ENCODE measurements at places on chromosomes 1 and 21. TPM values are rescaled to one million over a fixed set of nuclear protein-coding genes. Genes with fewer than 3 reads are reported as not detected.

GRCh38 chr1:174428739-174429138, 19.0 kb upstream of the GPR52 start:
- no peak for DNase-seq

CLIC6 gene
- total RNA-seq, result not detected

GRCh38 chr1:170247751-170248521, 102.2 kb downstream of the NTMT2 start:
- no peak for DNase-seq

DNA sequence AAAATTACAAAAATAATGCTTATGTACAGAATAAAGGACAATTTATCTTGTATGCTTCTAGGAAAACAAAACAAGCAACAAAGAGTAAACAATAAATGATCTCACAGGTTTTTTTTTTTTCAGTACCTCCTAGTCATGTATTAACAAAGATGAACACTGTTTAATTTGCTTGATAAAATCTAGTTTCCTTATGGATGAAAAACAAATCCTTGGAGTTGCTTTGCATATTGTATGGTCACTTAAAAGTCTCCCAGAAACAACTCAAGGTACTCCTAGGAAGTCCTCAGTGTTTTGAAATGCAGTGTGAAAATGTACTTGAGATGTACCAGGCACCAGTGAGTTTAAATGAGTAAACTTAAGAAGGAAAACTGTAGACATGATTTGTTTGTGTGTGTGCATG, 686.0 kb upstream of the BRINP3 start:
- DNase-seq, result no peak

DNA sequence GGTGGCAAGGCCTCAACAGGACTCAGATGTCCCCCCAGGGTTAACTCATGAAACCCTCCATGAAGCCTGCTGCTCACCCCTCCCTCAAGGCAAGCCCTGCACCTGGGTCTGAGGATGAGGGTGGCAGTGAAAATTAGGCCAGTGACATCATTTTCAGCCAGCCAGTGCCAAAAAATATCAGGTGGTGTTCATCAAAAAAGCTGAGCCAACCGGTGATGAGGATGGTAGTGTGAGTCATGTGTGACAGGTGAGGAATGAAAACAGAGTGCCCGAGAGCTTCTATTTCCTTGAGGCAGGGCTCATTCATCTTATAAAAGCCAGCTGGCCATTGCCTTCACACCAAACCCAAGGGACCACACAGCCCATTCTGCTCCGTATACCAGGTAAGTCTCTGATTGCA, at the start of gene SPRR1A:
Gene SPRR1A, plus strand, starts transcription at position 339 of the 400 bp plus-strand sequence. CDS start 1,150 bp downstream, outside the sequence.
- DNase-seq, result no peak

Measured in HepG2 (cell line).